Stimulated activated CD8-positive, alpha-beta memory T cell treated with anti-CD3 and anti-CD28 coated beads, Interleukin-7, amount 100 ng/mL, for 1 hour (primary cell): ENCODE measurements at places on chromosomes 2 and 18.

GRCh38 chr2:10028407-10028987 is 14.9 kb upstream of the KLF11 start:
- DNase-seq, result no peak

DNA sequence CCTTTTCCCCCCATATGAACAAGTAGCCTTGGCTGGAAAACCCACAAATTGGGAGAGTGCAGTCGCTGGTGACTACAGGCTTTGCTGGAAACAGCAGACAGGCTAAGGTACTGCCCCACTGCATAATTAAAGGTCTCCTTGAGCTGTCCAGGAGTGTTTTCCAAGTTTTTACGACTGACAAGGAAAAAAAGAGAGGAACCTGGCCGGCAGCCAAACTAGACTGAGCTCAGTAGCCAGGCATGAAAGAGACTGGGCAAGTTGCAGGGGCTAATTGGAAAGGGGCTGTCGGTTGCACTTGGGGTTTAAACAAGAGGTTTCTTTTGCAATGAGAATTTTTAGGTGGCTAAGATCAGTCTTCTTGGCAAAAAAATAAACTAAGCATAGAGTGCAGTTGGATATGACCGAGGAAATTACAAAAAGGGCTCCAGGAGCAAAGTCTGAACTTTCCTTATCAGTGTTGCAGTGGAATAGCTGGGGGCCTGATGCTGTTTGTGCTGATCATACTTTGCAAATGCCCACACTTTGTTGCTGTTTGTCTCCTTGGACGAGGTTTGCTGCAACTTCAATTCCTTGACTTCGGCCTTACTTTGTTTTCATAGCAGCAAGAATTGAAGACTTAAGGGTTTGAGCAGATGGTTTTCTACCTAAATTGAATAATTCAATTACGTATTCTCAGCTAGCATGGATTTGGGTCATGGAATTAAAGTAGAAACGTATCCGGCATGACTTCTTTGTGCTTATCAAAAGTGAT is 2.1 kb downstream of the GULP1 start:
- no peak for DNase-seq

- no peak for DNase-seq
Measured at GRCh38 chr2:12031866-12032265, 285.4 kb downstream of the LPIN1 start.

DNA sequence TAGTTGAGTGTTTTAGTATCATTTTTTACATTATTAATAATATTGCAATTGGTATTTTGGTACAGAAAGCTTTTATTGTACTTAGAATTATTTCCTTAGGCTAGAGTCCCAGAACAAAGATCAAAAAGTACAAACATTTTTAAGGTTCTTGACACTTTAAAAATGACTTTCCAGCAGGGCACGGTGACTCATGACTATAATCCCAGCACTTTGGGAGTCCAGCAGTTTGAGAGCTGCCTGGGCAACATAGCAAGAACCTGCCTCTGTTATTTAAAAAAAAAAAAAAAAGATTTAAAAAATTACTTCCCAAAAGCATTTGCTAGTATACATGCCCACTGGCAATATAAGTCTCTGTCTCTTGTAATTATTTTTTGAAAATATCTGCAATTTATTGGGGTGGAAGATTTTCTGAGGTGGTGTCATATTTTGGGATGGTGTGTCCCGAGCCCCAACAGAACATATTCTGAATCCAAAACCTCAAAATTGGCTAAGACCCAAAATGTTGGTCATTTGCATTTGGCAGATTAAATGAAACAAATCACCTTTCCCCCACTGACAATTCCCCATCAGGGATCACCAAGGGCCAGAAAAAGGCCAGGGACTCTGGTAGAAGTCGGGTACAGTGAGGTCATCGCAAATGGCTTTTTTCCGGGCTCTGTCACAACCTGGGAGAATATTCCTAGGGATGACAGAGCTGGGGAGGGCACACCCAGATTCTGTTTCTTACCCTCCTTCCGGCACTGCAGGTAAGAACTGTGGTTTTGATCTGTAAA is 42.1 kb downstream of the NIFK start:
- DNase-seq, result no peak

GRCh38 chr2:207064128-207064690 is 101.5 kb downstream of the KLF7 start:
- no peak for DNase-seq

GRCh38 chr2:215511454-215512346 is 75.8 kb upstream of the FN1 start:
- no peak for DNase-seq

GRCh38 chr2:239264838-239265651 is 135.8 kb downstream of the HDAC4 start:
- DNase-seq, result peak; percentile 29

- no peak for DNase-seq
Measured at GRCh38 chr2:64797881-64798575, 144.3 kb upstream of the SERTAD2 start.

GRCh38 chr2:241859436-241860183 is 916 bp upstream of the PDCD1 start:
- no peak for DNase-seq

- DNase-seq, result no peak
Measured at GRCh38 chr2:155692106-155692505, 640.4 kb downstream of the NR4A2 start.

DNA sequence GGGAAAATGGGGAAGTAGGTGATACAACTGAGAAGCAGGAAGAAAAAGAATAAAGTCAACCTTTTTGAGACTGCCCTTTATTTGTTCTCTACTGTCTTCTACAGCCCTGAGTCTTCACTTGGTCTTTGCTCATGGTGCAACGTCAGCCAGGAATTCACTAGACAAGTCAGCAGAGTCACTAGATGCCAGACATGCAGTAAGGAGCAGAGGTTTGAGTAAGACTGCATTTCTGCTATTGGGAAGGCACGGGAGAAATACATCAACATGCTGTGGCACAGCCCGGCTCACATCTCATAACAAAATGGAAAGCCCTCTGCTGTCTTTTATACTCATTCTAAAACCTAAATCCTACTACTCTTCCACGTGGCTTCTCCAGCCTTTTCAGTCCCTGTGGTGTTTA is 67.1 kb downstream of the PRELID3A start:
- DNase-seq, result no peak

GRCh38 chr2:11556101-11556806 is 22.4 kb downstream of the GREB1 start:
- DNase-seq, result no peak

- DNase-seq, result no peak
Measured at GRCh38 chr18:7370802-7371201, 139.9 kb downstream of the LRRC30 start.

- DNase-seq, result no peak
Measured at GRCh38 chr2:134021830-134022524, 231.9 kb upstream of the MGAT5 start.

GRCh38 chr2:39875182-39875913 is 96.3 kb upstream of the THUMPD2 start:
- no peak for DNase-seq

DNA sequence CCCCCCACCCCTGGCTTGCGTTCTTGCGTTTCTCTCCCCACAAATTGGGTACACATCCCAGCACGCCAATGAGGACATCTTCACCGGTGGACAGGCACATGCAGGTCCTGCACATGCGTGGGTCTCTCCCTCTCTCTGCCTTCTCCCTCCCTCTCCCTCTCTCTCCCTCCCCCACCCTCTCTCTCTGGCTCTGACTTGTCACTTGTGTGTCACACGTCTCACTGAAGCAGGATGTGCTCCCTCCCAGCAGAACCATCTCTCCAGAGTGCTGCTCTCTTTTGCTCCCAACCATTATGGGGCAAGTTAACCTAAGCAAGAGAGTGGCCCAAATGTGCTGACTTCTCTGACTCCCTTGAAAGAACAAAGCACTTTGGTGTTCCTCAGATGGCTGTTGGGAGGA is 120.8 kb upstream of the CAB39 start:
- DNase-seq, result no peak

- no peak for DNase-seq
Measured at GRCh38 chr2:127811397-127812321, 688 bp upstream of the WDR33 start.

DNA sequence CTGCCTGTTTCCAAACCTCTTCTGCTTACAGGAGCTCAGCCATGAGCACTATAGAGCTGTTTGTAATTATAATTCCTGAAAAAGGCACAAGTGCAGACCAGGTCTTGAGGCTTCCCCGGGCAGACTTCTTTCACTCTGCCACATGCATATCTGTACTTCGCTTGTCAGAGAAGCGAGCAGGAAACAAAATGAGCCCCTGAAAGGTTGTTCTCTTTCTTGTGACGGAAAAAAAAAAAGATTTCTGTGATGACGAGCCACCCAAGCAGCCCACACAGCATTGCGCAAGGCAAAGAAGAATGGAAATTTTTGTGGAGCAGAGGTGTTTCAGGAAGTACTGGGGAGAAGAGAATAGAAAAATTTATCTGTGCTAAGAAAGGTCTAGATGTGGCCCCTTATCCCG is 54.0 kb upstream of the LINC00305 start:
- DNase-seq, result no peak

DNA sequence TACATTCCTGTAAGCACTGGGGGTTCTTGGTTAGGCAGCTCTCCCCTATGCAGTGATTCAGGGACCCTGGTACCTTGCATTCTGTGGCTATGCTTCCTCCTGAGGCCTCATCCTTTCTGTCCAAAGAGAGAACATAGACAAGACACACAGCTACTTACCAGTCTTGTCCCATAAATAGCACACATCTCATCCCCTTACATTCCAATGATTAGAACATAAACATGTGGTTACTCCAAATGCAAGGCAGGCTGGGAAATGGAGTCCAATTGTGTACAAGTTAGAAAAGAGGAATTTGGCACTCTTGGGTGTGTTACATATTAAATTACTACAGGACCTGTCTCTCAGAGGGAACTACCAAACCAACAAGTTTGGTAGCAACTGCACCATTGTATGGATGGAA is 171.3 kb downstream of the ARHGAP15 start:
- DNase-seq, result no peak

DNA sequence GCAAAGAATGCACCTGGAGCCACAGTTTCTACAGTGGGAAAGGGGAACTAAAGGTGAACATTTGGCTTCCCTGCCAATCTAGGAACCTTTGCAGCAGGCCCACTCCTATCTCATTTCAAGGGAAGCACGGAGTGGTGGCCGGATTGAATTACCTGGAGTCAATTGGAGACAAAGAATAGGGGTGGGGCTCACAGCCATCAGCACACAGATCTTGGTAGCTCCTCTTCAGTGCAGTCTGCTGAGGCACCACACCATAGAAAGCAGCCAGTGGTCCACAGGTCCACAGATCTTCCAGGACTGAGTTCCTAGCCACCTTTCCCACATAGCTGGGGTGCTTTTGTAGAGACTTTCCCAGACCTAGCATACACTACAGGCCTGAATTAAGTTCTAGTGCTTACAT is 43.5 kb upstream of the NXPH2 start:
- no peak for DNase-seq

DNA sequence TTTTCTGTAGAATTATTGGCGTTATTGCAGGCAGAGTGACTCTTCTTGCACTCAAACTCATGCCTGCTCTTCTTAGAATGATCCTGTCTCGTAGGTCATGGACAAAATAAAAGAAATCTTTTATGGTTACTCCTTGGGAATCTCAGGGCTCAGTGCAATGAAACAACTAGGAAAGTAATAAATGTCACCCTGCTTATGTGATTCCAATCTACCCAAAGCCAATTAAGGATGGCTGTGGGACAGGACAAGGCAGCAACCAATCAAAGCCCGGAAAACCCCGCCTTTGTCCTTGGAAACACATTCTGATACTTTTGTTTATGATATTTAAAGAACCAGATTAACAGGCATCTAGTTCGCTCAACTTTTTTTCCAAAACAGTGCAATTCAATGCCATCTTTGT is 53.0 kb downstream of the GRB14 start:
- DNase-seq, result no peak

GRCh38 chr2:194352505-194352904 is 1304.5 kb upstream of the SLC39A10 start:
- DNase-seq, result no peak

DNA sequence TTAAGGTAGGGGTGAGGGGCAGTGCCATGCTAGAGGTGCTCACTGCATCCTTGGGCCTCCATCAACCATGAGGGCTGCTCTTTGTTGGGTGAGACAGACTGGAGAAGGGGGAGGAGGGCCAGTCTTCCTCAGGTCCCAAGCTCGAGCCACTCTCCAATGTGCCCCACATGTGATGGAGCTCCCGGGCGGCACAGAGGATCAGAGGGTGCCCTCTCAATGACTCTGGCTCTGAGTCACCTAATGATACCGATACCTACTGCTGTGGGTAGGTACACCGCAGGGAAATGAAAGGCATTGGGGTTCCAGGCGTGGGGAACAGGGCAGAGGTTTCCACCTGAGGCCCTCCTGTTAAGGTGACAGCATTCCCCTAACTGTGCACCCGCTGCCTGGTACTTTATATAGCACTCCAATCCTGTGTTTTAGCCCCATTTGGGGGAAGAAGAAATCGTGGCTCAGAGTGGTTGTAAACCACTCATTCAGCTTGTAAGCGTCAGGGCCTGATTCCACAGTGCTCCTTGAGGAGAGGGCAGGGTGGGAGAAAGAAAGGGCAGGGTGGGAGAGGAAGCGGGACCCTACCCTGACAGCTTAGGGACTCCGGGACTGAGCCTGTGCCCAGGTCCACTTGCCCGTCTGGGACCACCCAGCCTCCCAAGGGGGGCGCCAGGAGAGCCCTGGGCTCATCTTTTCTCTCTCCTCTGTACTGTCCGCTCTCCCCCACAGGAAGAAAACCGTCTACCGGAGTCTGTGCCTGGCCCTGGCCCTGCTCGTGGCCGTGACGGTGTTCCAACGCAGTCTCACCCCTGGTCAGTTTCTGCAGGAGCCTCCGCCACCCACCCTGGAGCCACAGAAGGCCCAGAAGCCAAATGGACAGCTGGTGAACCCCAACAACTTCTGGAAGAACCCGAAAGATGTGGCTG is 1.8 kb downstream of the B3GNT7 start:
- no peak for DNase-seq

DNA sequence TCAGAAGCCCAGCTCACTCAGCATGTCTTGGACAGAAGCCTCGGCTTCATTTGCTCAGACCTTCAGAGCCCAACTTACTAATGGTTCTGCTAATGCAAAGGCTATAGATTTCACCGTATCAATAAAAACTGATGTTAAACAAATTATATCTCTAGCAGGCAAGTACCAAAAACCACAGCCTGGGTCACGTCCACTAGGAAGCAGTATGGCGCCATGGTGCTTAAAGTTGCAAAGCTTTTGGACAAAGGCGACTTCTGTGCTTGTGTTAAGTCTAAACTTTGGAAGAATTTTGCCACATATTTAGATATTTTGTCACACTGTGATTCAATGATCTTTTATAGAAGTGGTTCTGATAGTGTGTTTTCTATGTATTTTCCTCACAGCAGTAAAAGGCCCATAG is 276.8 kb upstream of the PARD3B start:
- no peak for DNase-seq

DNA sequence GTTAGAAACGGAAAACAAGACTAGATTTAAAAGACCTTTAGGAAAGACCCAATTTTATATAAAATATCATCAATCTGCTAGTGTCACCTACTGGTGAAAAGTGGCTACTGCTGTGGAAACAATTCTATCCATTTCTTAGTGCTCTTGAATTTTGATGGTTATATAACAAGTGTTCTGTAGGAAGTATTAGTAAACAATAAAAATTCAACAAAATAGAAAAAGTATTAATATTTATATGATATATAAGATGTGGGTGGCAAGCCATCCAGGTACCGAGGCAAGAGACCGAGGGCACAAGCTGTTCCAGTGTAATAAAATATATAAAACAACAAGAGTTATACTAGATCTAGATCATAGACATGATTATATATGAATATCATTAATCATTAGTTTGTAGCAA is 6.2 kb upstream of the TMEM87B start:
- DNase-seq, result no peak
